ENCODE measurements at places on chromosomes 5 and 9.

DNA sequence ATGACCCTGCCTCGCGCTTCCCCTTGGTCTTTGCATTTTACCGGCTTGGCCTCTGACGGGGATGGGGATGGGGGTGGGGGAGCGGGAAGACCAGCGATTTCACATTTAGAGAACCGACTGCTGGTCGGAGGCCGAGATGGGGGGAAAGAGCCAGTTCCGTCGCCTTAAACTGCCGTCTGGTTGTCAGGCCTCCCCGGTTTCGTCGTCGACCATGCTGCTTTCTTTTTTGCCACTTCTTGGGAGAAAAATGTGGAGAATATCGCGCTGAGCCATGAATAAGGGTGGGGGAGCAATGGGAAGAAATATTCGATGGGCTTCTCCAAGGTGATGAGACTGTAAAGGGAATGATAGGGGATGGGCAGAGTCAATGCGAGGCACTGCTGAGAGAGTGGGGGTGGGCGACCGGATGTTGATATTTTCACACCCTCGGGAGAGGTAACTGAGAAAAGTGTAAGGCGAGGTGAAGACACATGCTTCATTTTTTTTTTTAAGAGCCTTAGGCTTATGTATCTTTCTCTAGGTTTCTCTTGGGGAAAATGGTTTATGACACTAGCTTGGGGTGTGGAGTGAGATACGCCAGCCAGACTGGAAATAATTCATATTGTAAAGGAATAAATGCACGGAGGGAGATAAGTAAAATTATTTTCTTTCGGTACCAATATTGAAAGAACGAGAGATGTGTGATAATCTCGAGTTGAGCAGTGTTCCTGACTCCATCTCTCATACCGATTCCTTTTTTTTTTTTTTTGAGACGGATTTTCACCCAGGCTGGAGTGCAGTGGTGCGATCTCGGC, 1.1 kb downstream of the KIF2A start:
- DNase-seq, result peak; percentile 49

DNA sequence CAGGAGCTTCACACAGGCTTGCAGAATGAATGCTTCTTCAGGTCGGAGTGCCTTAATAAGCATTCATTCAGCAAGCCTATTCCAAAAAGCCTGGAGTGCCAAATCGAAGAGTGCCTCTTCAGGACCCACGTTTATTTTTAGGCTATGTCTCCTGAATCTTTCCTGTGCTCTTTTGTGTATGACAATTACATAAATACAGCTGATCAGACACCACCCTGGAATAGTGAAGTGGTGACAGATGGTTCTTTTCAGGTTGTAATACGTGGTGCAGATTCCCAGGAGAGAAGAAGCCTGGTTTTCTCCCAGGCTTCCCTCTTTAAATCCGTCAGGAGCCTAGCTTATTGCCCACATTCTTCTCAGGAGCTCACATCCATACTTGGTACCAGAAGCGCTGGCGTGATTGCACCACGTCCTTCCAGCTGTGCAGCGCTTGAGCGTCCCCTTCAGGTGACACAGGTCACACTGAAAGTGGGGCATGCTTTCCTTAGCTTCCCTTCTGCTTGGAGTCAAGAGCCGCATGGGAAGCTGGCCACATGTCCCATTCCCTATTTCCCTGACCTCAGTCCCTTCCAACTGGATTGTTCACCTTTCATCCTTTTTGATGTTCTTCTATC, 123.1 kb downstream of the ADCY2 start:
- DNase-seq, result no peak

DNA sequence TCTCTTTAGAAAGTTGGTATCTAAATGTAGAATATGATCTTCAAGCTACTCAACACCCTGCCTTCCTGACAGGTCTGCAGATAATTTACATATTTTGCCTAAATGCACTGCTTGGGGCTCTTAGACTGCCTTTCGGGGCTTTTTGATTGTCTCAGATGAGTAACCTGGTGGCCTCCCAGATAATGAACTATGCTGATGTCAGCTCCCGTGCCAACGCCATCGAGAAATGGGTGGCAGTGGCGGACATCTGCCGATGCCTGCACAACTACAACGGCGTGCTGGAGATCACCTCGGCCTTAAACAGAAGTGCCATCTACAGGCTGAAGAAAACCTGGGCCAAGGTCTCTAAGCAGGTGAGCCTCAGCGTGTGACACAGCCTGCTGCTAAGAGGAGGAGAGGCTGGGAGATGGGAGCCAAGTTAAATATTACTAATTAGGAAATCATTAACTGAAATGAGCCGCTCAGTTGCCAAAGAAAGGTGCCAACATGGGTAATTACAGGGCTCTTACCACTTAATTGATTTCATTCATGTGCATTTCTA, 20.8 kb upstream of the CKMT2 start:
- peak; percentile 22 for DNase-seq

- DNase-seq, result no peak
Observed at GRCh38 chr9:14348373-14349145, 34.6 kb upstream of the NFIB start.

Data from memory B cell (primary cell).